CMK (cell line): ENCODE measurements at places on chromosomes 4 and X.

- DNase-seq, result no peak
Observed at GRCh38 chr4:56317749-56318148, 69.5 kb downstream of the AASDH start.

DNA sequence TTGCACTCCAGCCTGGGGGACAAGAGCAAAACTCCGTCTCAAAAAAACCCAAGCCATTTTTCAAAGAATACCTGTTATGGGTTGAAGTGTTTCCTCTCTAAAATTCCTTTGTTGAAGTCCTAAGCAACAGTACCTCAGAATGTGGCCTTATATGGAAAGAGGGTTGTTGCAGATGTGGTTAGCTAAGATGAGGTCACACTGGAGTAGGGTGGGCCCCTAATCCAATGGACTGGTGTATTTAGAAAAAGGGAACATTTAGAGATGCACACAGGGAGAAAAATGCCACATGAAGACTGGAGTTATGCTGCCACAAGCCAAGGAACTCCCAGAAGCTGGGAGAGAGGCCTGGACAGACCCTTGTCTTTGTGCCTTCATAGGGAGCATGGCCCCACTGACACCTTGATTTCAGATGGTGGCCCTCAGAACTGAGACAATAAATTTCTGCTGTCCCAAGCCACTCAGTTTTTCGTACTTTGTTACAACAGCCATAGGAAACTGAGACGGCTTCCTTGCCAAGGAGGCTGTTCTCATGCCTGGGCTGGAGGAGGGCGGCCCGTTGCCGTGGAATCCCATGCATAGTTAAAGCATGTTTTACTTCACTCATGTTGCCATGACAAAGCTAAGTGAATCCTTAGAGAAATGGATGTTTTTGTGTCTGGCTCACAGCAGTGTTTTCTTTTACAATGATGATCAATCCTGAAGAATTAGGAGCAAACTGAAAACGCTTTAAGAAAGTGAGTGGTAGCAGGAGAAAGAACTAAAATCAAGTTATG, 16.5 kb downstream of the TRAPPC2 start:
- no peak for DNase-seq

DNA sequence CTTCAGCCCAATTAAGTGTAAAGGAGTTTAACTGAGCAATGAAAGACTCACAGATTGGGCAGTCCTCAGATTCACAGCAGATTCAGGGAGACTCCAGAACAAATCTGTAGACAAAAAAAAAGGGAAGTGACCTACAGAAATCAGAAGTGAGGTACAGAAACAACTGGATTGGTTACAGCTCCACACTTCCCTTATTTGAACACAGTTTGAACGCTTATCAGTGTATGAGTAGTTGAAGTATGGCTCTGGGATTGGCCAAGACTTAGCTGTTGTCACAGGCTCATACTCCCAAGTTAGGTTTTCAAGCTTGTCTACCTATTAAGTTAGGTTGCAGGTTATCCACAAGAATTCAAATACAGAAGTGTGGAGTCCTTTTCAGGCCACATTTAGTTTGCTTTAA, 112.4 kb upstream of the ELOVL6 start:
- DNase-seq, result no peak

- DNase-seq, result no peak
Observed at GRCh38 chr4:168877511-168878491, 132.3 kb downstream of the CBR4 start.

DNA sequence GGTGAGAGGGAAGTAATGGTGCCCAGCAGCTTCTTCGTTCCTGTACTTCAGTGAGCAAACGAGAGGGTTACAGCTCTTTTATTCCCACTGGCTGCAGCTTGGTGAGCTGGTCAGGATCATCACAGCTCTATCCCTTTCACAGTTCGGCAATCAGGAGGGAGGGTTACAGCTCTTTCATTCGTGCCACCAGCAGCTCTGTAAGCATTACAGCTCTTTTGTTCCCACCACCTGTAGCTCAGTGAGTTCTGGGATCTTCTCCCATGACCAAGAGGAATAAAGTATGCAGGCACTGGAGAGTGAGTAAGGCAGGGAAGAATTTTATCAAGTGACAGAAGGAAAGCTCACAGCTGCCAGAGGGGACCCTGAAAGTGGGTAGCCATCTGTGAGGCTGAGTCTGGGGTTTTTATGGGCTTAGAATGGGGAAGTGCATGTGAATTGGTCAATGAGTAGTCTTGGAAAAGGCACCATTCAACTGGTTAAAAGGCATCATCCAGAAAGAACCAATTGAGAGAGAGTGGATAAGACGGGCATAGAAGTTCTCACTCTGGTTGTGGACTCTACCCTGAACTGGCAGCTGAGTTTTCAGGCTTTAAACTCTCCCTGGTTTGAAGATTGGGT, 123.7 kb downstream of the COX18 start:
- no peak for DNase-seq
